ENCODE measurements at places on chromosomes 7 and 10.

DNA sequence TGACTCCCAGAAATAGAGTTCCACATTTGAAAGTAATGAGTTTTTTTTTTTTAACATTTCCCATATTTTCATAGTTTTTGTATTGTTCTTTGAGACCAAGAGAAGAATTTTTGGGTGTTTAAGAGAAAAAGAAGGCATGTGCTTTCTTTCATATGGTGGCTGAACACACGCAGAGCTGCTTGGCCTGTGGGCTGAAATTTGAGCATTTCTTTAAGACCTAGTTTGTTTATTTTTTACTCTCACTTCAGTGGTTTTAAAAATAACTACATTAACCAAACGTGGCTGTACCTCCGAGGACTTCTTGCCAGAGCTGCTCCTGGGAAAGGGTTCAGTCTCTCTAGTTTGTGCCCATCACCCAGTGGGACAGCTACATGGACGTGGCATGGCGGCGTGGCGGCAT, 58.3 kb downstream of the INPP5A start:
- no peak for DNase-seq

DNA sequence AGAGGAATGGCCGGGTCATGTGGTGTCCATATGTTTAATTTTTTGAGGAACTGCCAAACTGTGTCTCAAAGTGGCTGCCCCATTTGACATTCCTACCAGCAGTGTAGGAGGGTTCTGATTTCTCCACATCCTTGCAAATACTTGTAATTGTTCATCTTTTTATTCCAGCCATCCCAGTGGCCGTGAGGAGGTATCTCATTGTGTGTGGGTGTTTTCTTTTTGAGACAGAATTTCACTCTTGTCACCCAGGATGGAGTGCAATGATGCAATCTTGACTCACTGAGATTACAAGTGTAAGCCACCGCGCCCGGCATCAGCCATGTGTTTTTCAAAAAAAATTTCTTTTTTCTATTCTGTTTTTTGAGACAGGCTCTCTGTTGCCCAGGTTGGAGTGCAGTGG, 38.7 kb upstream of the DLG5 start:
- no peak for DNase-seq

GRCh38 chr10:71598621-71599055, 120.9 kb downstream of the C10orf105 start:
- no peak for DNase-seq

DNA sequence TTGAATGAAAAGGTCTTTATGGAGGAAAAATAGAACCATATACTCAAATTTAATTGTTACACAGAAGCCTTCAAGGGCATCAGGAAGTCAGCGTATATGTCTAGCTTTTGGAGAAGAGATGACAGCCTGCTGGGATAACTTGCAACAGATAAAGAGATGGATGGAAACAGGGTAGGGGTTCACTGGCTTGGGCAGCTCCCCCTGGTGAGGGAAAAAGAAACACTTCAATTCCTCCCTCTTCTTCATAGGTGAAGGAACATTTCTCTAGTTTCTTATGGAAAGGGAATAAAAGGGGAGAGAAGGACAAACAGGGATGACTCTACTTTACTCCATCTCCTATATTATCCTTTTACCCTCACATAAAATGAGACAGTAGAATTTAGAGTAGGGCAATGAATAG, 635.7 kb downstream of the PHTF2 start:
- no peak for DNase-seq

DNA sequence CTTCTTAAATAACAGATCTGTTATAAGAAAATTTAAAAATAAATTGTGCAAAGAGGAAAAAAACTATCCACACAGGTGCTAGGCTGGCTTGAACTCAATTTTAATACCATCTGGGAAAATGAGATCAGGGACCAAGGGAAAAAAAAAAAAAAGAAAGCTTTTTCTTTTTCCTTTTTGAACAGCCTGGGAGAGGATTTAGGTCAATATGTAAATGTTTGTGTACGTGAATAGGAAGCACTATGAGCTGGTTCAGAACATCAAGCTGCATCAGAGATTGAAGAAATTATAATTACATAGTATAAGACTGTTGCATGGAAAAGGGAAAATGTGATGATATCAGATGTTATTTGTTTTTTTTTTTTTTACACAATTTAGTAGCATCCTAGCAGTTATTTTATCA, 548.0 kb downstream of the ARL4A start:
- no peak for DNase-seq

DNA sequence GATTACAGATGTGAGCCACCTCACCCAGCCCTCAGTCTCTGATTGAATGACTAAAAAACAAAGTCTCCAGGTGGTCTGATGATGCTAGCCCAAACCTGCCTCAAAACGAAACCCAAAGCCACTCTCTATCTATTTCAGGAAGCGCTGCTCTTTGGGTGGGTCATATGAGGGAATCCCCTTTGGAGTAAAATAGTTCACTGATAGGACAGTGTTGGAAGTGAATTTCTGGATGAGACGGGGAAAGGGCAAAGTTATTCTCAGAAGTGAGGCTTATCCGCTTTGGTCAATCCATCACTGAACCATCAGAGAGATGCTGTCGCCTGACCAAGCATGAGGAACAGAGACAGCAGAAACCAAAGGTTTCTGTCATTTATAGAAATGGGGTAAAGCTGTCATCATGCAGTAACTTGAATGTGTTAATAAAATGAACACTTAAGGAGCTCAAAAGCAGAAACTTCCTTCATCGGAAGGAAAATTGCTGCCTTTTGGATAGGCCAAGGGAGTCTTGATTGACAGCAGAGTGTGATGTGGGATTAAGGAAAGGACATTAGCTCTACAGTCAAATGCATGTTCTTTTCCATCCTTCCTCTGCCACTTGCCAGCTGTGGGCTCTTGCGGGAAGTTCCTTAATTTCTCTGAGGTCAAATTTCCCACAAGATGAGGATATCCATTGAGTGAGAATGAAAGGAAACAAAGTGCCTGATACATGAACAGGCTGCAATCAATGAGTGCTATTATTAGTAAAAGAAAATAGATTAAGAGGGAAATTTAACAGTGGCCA, 64.9 kb upstream of the C1QL3 start:
- no peak for DNase-seq

- DNase-seq: no peak
These were observed 95.3 kb downstream of the SEMA3D start for GRCh38 chr7:85091565-85091928.

- no peak for DNase-seq
These were observed 242.9 kb downstream of the PTEN start for GRCh38 chr10:88106366-88106765.

- DNase-seq: no peak
These were observed 659.0 kb upstream of the FZD8 start for GRCh38 chr10:36301139-36301538.

DNA sequence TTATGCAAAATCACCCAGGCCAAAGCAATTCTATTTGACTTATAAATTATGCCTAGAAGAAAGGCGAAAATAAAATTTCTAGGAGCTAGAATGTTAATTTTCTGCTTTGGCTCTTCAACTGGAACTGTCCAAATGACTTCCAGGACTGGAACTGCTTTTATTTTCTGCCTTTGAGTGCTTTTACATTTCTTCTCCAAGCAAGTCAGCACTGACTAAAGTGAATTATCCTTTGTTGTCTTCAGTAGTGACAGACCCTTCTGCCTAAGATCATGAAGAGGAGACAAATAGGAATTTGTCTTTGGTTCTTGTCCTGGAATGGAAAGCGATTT, 255.9 kb downstream of the DNAJB9 start:
- DNase-seq: no peak

DNA sequence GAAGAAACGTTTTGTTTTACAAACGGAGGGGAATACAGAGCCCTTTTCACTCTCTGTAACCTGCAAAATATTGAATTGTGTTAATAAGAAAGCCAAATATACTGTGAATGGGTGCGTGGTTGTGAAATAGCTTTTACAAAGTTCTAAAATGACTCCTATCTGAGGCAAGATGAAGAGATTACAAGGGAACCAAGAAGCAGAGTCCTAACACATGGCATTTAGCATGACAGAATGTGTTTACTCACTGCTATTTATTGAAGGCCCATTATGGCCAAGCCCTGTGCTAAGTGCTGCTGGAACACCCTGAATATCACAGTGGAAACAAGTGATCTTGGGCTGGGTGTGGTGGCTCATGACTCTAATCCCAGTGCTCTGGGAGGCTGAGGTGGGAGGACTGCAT, 12.9 kb downstream of the JCAD start:
- DNase-seq: no peak

- DNase-seq: no peak
These were observed 144.9 kb downstream of the ELAPOR2 start for GRCh38 chr7:86914551-86914950.

- no peak for DNase-seq
These were observed 20.4 kb upstream of the KNDC1 start for GRCh38 chr10:133139551-133140065.

DNA sequence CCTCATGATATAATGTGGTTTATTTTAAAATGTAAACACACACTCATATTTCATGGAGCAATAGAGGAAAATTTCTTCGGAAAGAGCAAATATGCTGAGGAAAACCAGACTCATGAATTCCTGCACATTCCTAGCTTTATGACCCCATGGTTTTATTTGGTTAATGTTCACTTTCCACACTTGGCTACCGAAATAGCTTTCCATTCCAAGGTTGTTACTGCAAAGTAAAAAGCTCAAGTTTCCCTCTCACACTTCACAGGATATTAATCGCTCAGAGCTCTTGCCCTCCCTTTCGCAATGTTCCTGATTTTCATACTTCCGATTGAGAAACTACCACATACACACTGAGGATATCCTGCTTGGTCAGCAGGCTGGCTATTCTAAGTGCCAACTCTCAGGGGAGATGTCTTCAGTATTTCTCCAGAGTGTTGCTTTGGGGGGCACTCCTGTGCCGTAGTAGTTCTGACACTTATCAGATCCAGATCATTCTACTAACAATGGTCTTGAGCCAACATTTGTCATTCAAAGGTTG, 77.5 kb upstream of the STEAP1B start:
- DNase-seq: no peak

- DNase-seq: no peak
These were observed 485 bp downstream of the ALOX5 start for GRCh38 chr10:45374350-45375052.

DNA sequence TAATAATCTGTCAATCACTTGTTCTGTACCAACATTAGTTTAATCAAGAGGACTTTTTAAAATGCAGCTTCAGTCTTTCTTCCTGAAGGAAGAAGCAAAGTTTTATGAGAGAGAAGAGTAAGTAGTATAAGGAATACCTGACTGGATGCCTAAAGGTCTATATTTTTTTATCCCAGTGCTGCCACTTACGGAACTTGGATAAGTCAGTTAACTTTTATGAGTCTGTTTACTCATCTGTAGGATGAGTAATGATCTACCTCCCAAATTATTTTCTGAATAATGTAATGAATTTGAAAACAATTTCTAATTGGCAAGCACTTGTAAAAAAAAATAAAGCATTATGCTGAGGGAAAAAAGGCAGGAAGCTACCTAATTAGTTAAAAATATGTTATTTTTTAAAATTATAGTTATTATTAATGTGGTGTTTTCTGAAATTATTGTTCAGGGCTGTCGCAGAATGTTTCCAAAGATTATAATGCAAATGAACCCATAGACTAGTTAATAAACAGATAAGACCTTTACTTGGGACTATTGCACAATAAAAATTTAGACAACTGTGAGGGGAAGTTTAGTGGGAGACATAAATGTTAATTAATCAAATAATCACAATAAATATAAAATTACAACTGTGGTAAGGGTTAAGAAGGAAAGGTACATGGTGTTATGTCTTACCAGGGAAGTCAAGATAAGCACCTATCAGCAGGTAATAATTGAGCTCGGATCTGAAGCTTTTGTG, 24.6 kb downstream of the SLK start:
- DNase-seq: no peak

- no peak for DNase-seq
These were observed 46.1 kb upstream of the APBB1IP start for GRCh38 chr10:26391701-26392695.

- no peak for DNase-seq
These were observed 1122.6 kb upstream of the POT1 start for GRCh38 chr7:126052229-126052628.

GRCh38 chr10:129525401-129525801, 58.4 kb downstream of the MGMT start:
- no peak for DNase-seq

DNA sequence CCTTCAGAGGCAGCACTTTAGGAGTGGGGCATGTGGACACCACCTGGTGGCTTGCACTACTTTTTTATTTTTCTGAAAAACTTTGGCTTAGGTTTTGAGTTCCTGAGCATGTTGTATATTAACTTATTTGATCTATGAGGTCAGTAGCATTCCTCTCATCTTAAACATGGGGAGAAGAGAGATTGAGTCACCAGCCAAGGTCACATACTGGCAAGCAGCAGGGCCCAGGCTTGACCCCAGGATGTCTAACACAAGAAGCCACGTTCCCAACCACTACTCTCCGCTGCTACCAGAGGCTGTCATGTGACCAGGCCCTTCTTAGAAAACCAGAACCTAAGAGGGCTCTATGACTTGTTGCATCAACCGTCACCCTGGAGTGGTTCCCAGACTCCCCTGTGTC, 210.3 kb upstream of the GPR26 start:
- DNase-seq: no peak

DNA sequence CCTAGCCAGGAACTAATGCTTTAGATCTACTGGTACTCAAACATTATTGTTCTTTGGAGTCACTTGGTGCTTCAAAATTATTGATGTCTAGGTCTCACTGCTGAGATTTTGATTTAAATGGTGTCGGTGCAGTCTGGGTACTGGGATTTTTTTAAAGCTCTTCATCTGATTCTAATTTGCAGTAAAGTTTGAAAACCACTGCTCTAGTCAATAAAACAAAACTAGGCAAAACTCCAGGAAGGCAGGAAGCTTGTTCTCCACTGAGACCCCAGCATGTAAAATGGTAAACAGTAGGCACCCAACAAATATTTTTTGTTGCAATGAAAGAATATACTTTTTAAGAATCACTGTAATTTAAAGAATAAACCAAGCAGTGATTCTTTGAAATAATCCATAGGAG, 49.7 kb downstream of the ADD3 start:
- DNase-seq: no peak

DNA sequence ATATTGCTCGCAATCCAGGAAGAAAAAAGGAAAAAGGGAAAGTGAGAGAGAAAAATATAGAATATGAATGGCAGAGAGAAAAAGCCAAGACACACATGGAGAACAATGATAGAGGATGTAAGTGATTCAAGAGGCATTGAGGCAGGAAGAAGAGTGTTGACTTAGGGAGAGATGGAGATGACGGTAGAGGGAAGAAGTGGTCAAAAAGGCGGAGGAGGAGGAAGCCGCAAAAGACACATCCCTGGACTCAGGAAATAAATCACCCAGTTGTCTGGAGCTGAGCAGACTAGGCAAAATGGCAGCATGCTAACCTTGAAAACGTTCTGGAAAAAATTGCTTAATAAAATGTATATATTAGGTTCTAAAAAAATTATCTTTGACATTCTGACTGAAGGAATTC, 17.7 kb upstream of the GPR37 start:
- DNase-seq: no peak

- no peak for DNase-seq
These were observed at the start of gene SMO for GRCh38 chr7:129188372-129188891. Gene SMO (plus strand): TSS chr7:129188633. CDS start chr7:129189152, 519 bp downstream.

- no peak for DNase-seq
These were observed 98.6 kb downstream of the BTRC start for GRCh38 chr10:101452593-101452992.
